ENCODE measurements at places on chromosomes 16 and 17.

GRCh38 chr17:48834973-48835372, 4.1 kb downstream of the CALCOCO2 start:
- DNase-seq: no peak

DNA sequence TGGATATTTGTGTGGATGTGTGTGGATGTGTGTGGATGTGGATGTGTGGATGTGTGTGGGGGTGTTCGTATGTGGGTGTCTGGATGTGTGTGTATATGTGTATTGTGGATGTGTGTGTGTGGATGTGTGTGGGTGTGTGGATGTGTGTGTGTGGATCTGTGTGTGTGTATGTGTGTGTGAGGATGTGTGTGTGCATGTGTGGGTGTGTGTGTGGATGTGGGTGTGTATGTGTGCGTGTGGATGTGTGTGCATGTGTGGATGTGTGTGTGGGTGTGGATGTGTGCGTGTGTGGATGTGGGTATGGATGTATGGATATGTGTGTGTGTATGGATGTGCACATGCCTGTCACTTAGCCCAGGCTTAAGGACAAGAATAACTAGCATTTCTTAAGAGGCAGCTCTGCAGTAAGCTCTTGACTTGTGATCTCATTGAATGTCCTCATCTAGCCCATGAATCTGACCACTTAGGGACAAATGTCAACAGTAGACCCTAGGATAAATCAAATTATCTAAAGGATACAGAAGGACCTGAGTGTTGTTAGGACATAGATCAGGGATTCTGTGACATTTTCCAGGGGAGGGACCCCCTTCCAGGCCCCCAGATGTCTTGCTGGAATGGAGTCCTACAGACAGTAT, 83.5 kb downstream of the BMERB1 start:
- DNase-seq: no peak

- no peak for DNase-seq
Observed at GRCh38 chr16:10122546-10122945, 59.7 kb downstream of the GRIN2A start.

- DNase-seq: no peak
Observed at GRCh38 chr16:89436366-89436765, 54.0 kb downstream of the ANKRD11 start.

- DNase-seq: no peak
Observed at GRCh38 chr17:67474081-67474661, 97.1 kb downstream of the PITPNC1 start.

GRCh38 chr17:62902531-62903220, 63.4 kb upstream of the TANC2 start:
- no peak for DNase-seq

GRCh38 chr16:7976125-7976524, 614.2 kb downstream of the TMEM114 start:
- no peak for DNase-seq

- DNase-seq: peak; percentile 76
Observed at GRCh38 chr17:4739122-4740024, at the start of the genes CXCL16 and ZMYND15. TSS of gene CXCL16 (minus strand) at chr17:4739928. CDS start at chr17:4739339, 589 bp downstream. TSS of gene ZMYND15 (plus strand) at chr17:4739833. CDS start at chr17:4740549, 716 bp downstream.

DNA sequence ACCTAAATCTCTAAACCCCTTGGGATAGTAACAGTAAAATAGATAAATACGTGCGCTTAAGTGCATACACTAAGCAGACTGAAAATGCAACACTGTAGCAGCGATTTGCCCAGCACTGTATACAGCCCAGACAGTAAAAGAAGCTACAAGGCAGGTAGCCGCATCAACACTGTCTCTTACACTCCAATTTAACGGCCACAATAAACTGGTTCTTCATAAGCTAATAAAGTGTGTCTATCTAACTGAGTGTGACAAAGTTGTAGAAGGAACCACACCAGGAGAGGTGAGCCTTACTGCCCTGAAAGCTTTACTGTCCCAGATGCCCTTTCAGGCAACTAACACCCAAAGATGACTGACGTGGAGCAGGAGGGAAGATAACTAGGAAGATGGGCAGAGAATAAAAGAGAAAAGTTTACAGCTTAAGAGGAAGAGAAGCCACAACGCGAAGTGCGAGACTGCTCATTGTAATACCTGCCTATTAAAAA, 847 bp downstream of the ZDHHC7 start:
- DNase-seq: no peak

- peak; percentile 21 for DNase-seq
Observed at GRCh38 chr17:63998721-63999679, 849 bp downstream of the PRR29 start.

DNA sequence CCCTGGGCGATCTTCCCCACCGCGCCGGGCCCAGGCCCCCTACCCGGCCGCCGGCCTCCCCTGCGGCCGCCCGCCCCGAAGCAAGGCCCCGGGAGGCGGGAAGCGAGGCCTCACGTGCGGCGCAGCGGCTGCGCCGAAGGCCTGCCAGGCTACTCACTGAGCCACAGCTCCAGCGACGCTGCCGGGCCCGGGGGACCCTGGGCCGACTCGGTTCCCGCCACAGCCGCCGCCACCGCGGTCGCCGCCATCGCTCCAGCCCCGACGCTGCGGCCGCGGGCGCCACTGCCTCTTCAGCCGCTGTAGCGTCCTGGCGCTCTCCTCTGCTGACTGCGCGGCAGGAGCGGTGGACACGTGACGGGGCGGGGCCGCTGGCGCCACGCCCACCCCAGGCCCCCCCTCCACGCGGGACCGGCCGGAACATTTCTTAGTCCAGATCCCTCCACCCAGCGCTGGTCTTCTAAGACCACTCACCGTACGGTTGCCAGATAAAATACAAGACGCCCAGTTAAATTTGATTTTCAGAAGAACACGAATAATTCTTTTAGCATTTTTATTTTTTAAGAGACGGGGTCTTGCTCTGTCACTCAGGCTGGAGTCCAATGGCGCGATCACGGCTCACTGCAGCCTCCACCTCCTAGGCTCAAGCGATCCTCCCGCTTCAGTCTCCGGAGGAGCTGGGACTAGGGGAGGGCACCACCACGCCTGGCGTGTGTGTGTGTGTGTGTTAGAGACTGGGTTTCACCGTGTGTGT, at the start of gene GGA2:
Gene GGA2, minus strand, starts transcription at position 331 of the 751 bp plus-strand sequence. Its CDS starts 83 bp downstream, at position 248.
- DNase-seq: peak; percentile 77

DNA sequence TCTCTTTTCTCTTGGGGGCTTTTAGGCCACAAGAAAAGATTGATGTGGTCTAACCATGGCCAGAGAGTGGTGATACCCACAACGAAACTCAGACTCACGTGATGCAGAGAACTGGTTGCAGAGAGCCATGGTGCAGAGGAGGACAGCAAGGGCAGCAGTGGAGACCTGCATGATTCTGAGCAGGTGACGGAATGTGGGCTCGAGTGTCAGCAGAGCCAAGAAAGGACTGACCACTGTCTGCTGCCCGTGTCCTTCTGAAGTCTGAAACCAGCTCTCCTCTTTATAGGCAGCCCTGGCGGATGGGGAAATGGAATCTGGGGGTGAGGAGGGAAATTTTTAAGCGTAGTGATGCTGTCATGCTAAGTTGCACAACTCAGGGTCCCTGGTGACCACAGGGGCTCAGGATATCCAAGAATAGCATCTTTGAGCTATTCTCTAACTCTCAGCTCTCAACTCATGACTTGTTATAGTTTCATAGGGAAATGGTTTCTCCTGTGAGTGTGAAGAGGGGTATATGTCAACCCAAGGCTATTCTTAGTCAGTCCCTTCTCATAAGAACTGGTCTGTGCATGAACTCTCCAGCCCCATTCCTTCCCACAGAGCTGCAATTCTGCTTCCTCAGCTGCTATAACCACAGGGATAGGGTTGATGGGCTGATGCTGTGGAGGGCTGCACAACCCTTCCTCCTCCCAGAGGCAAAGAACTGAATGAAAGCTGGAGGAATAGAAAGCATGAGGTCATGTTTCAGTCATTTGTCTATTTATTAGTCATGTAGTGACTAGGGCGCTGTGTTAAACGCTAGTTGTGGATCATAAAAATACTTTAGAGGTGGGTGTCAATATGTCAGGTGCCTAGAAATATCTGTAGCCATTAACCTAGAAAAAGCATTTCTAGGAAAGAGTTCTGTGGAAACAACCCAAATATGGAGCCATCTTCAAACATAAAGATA, at the start of gene CCL3:
Gene CCL3, minus strand, starts transcription at position 256 of the 949 bp plus-strand sequence. Its CDS starts 85 bp downstream, at position 171.
- peak; percentile 71 for DNase-seq

- DNase-seq: no peak
Observed at GRCh38 chr17:14143688-14144087, 74.4 kb downstream of the COX10 start.

- DNase-seq: peak; percentile 59
Observed at GRCh38 chr17:47324224-47325020, 667 bp downstream of the EFCAB13 start.

GRCh38 chr16:84155771-84156170, 10.7 kb downstream of the DNAAF1 start:
- DNase-seq: no peak

GRCh38 chr16:86122681-86123342, 223.8 kb downstream of the IRF8 start:
- no peak for DNase-seq

DNA sequence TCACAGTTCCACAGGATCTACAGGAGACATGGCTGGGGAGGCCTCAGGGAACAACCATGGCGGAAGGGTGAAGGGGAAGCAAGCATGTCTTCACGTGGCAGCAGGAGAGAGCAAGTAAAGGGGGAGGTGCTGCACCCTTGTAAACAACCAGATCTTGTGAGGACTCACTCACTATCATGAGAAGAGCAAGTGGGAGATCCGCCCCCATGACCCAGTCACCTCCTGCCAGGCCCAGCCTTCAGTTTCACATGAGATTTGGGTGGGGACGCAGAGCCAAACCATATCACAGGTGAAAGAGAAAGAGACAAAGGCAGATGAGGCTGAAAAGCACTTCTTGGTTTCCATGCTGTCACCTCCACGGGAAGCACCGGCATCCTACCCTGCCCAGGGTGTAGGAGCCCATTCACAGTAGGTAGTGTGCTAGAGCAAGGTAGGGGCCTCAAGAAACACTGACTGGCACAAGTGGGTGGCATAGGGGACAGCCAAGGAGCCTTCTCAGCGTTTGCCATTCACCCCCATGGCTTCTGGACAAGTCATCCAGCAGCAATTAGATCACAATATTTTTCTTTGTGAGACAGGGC, 6.6 kb downstream of the NARF start:
- DNase-seq: no peak

- DNase-seq: no peak
Observed at GRCh38 chr16:3030222-3031212, 6.2 kb downstream of the BICDL2 start.

DNA sequence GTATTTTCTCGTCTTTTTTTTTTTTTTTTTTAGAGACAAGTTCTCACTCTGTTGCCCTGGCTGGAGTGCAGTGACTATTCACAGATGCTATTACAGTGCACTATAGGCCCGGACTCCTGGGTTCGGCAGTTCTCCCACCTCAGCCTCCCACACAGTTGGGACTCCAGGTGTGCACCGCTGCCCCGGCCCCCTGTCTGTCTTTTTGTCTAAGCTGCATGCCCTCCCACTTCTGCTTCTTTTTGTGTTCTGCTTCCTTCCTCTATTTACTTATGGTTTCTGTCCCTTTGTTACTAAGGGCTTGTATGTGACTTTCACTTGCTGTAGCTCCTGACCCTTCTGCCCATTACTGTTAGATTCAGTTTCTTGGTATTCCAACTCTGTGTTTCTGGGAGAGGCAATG, 20.5 kb downstream of the SLC7A6 start:
- peak; percentile 42 for DNase-seq

GRCh38 chr16:86537486-86537885, 17.5 kb downstream of the MTHFSD start:
- DNase-seq: no peak

DNA sequence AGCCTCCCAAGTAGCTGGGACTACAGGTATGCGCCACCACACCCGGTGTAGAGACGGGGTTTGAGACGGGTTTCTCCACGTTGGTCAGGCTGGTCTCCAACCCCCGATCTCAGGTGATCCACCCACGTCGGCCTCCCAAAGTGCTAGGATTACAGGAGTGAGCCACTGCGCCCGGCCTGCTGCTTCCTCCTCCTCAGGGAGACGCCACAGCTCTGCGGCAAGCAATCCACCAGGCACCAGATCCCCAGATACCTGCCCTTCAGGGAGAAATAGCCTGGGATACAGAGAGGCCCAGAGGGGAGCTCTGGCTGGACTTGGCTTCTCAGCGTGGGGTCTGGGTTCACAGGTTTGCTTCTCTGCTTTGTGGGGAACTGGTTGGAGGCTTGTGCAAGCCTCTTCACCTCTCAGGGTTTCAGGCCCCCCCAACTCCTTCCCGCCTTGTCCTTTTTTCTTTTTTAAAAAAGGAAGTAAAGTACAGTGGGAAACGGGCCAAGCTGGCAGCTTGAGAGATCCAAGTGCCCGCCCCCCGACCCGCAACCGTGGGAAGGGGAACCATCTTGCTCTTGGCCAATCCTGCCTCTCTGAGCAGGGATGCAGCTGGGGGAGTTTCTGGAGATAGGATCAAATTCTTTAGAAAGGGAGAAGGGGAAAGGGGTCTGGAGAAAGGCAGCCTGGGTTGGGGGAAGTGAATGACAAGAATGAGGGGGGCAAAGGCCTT, 2.6 kb upstream of the SPHK1 start:
- no peak for DNase-seq

- no peak for DNase-seq
Observed at GRCh38 chr17:57993471-57994365, 5.7 kb upstream of the VEZF1 start.

DNA sequence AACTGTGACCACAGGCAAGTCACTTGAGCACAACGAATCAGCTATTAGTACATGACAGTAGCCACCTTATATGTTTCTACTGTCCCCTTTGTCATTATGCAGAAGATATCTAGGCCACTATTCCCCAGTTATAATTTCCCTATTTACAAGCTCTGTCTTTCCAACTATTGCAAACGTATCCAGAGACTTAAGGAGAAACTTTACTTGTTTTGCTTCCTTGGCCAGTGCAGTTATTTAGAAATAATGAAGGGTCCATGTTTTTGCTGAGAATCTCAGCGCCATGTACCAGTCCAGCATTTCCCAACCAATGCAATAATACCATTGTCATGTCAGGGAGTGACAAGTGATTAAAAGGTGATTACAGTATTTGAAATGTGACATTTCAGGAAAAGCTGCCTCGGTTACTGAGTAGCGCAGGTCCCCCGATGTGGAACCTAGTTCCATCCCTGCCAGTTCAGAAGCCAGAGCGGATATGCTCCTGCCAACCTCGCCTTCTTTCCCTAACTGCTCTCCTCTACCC, 743 bp downstream of the ZNF624 start:
- no peak for DNase-seq

DNA sequence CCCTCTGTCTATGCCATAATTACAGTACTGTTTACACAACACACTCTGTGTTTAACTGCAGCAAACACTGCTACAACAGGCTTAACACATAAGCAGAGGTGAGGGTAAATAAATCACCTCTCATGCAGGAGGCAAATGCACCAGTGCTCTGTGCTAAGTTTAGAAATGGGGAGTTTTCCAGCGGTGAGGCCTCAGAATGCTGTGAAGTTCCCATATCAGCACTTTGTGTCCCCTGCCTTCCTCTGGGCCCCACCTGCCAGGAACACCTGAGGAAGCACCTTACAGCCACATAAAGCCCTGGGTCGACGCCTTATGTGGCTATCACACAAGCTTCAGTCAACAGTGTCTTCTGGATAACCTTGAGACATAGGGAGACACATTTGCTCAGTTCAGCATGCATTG, 304.5 kb downstream of the HAPSTR1 start:
- DNase-seq: no peak

All from activated B cell treated with CpG ODN at 0.5 μM for 24 hours (primary cell).